A172 (cell line): ENCODE measurements at places on chromosomes 7 and 10.
A peak's percentile ranks its signal among the peaks of the same experiment; 100 is the strongest.

DNA sequence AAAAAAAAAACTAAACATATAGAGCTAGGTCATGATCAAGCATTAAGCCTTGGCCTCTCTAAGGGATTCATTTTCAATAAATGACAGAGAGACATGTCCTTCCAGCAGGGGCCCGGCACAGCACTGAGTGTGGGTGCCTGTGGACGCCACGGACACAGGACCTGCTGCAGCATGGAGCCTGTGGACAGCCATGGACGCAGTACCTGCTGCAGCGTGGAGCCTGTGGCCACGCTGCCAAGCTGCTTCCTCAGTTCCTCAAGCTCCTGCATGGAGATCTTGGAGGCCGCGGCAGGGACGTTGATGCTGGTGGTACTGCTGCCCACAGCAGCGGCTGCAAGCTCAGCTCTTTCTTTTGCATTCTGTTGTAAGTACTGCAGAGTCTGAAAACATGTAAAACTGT lies 9.4 kb downstream of the TUBGCP2 start:
- DNase-seq = no peak

DNA sequence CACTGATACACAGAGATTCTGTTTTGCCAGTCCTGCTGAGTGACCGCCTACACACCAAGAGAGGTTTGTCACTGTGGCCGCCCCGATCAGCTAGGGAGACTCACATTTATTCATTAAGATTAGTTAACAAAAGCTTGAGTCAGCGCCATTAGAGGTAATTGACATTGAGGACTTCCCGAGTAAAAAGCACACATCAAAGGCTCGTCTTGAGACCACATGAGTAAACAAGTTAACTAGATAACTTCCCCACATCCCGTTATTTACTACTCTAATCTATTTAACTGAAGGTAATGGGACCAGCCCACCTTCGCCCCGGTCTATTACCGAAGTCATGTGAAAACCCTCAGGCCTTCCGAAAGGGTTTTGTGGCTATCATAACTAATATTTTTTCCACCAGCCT lies 23.0 kb downstream of the SRRM3 start:
- no peak for DNase-seq

DNA sequence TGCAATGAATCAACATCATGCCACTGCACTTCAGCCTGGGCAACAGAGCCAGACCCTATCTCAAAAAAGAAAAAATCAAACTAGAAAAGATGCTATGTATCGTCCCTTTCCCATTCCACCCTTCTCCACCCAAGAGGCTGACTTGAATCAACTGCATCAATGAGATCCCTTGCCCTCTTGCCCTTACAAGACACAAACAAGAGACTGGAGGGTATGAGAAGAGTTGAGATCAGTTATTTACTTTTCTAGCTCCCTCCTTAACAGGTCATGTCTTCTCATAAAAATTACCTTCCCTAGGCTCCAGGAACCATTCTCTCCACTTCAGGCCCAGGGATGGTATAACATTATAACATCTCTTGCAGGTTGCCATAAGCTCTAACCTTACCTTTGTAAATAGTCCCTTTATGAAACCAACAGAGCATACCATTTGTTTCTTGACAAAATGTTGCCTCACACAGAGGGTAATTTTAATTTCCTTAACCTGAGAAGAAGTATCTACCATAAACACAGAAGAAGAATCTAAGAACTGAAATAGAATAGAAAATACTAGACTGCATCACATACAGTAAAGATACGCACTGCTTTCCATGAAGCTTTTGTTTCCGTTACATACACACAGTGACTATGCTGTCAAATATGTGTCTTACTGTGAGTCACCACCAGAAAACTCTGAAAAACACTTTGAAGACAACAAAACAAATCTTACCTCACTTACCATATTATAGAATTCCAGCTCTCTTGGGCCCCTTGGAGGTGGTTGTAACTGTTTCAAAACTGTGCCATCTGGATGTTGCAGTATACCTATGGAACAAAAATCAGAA lies 30.5 kb downstream of the IPMK start:
- peak; percentile 86 for DNase-seq

DNA sequence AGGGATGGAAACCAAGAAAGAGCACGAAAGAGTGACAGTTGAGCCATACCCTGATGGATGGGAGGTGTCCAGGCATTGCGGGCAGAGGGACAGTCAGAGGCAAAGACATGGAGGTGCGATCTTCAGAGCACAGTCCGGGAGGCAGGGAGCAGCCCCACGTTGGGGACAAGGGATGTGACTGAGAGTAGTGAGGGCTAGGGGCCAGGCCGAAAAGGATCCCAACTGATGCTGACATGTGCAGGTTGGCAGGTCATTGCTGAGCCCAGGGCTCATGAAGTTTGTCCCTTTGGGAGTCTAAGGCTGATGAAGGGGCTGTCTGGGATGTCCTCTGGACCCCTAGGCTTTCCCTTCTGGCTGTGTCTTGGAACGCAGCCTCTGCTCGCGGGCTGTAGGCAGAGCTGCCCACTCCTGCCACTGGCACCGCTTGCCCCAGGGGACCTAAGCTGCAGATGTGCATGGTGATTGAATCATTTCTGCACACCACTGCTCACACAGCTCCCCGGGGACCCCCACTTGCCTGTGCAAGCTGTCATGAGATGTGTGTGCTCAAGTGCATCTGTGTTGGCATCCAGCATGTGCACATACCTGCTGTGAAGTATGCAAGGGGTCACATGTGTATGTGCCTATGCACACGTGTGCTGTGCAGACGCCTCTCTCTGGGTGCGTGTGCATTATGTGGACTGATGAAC lies 125.1 kb downstream of the ZMIZ1 start:
- no peak for DNase-seq

DNA sequence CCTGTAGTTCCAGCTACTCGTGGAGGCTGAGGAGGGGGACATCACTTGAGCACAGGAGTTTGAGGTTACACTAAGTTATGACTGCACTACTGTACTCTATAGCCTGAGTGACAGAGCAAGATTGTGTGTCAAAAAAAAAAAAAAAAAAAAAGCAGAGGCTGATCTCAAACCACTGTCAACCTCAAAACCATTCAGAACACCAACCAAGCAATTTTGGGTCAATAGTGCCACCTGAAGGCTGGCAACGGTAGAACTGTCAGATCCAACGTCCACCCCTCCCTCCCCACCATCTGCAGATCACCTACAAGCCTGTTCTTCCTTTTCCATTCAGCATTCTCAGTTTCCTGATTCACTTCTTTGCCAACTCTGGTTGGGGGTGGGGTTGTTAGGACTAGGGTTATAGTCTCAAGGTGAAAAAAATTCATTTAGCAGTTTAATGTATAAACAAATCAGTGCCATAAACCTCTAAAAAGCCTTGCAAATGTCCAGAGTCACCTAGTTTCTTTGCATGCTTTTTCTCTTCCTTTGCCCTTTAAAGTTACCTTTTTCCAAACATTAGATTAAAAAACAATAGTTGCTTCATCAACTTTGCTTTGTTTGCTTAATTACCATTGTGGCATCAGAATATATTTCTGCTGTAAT lies 2.6 kb downstream of the MRPS33 start:
- peak; percentile 58 for DNase-seq

GRCh38 chr7:107387573-107388219 lies 82.2 kb upstream of the GPR22 start:
- peak; percentile 68 for DNase-seq

DNA sequence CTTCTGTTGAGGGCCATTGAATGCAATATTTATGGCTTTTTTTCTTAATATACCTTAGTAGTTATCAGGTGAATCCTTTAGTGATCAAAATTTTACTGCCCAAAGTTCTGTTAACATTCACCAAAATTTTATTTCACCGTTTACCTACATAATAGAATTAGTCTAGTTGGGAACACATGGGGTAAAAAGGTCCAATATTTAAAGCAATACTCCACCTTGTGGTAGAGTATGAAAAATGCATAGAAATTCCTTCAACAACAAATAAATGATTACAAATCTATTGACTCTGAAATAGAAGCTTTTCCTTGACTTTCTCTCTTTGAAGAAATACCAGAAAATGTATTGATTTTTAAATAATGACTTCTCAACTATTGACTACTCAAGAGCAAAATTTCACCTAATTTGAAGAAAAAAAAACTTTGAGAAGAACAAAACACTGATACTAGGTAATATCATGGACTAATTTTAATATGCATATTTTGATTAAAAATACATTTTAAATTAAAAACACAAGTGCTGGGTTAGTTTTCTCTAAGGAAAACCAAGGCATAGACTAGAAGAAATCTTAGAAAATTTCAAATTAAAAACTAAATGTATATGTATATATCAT lies 43.3 kb downstream of the POLR1F start:
- peak; percentile 33 for DNase-seq

DNA sequence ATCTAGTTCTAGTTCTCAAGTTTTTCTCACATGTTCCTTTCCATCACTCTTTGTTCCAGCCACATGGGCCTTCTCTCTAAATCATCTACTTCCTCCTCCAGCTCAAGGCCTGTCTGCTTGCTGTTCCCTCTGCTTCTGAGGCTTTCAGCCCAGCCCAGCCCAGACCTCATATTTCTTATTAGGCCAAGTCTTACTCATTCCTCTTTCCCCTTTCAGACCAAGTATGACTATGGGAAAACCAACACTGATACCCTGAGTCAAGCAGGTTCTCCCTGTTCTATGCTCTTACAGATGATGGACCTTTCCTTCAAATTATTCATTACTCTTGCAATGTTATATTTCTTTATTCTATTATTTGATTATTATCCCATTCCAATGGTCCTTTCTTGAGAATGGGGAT lies 80.3 kb upstream of the SEM1 start:
- no peak for DNase-seq

DNA sequence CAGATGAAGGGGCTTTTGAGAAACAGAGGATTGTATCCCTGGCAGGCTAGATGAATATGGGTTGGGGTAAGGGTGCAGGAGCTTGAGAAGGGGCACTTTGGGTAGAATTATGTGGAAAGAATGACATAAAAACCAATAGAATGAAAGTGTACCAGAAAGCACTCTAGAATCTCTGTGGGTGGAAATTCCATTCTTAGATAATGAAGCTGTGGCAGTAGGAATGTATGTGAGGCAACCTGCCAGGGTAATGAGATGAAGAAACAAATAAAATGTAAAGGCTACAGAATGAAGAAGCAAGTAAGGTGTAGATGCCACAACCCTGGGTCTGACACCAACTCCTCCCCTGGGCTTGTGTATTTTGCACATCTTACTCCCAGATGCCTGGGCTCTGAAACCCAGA lies 16.8 kb downstream of the NOBOX start:
- DNase-seq = peak; percentile 28

DNA sequence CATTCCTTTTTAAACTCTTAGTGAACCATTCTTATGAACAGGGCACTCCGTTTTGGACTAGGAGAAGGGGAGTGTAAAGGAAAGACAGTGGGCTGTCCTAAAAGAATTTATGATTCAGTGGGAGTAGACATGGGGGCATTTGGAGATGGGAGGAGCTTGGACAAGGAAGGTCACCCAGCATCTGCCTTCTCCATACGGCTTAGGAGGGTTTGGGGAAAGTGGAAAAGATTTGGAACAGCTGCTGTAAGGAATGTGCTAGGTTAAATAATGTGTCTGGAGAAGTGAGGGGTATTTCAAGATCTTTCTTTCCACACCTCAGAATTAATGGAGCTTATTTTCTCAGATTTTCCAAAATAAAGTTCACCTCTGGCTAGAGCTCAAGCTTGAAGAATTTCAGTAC lies 24.0 kb downstream of the SLC35G1 start:
- no peak for DNase-seq

DNA sequence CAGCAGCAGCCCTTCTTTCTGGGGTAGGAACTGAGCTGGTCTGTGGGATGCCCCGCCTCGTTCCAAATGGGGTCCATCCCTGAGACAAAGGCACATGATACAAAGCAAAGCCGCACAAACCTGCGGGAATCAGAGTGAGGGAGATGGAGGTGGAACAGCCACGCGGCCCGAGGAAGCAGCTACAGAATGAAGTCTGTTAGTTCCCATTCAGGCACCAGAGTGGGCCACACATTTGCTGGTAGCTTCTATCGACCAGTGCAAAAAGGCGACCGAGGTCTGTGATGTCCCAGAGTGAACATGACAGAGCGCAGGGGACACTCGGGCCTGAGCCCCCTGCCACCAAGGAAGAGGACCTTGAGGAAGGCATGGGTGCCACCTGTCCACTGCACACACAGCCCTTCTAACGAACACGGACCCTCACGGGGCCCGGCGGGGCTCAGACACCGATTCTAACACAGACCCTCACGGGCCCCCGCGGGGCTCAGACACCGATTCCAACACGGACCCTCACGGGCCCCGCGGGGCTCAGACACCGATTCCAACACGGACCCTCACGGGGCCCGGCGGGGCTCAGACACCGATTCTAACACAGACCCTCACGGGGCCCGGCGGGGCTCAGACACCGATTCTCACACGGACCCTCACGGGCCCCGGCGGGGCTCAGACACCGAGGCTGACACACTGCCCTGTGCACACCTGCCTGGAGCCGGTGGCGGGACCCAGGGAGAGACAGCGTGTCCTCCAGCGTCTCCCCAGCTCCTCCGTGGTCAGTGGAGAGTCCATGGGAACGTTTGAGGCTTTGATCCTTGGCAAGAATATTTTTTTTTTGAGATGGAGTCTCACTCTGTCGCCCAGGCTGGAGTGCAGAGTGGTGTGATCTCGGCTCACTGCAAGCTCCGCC lies 32.8 kb upstream of the FAM20C start:
- DNase-seq = no peak

DNA sequence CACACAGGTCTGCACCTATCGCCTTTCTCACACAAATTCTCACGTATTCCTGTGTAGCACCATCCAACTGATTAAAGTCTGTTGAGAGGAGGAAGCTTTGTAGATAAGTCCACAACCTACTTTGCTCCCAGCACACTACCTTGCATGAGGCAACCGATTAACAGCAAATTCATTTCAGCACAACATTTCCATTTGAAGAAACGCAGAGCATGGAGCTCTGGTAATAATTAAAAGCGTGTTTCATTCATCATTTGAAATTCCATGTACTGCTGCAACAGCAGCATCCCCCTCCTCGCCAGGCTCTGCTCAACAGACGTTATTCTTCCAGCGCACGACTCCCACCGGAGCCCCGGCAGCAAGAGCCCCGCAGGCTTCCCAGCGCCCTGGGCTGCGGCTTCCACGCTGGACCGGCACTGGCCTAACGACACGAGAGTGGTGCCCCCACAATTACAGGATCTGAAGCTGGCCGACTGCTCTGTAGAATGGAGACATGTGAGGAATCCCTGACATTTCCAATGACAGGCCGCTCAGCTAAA lies 118.8 kb downstream of the DIP2C start:
- DNase-seq = no peak
